ENCODE measurements at places on chromosomes 7 and 10. TPM values are rescaled to one million over a fixed set of nuclear protein-coding genes. Genes with fewer than 3 reads are reported as not detected.

Gene CTNNA3
- total RNA-seq = 15.5 TPM

Gene HGF
- total RNA-seq = 10.2 TPM

Gene WIPF3
- total RNA-seq = 3.4 TPM

Gene MEOX2
- 53.2 TPM for total RNA-seq

Gene VSTM4
- 56.1 TPM for total RNA-seq

Gene CYP3A4
- total RNA-seq = not detected

Gene WNT8B
- total RNA-seq = not detected

Gene BAZ1B
- 59.1 TPM for total RNA-seq

GRCh38 chr7:68504716-68505115 lies 1093.6 kb upstream of the AUTS2 start:
- peak; percentile 33 for DNase-seq

GRCh38 chr7:47202146-47202783 lies 379.6 kb downstream of the TNS3 start:
- no peak for DNase-seq

DNA sequence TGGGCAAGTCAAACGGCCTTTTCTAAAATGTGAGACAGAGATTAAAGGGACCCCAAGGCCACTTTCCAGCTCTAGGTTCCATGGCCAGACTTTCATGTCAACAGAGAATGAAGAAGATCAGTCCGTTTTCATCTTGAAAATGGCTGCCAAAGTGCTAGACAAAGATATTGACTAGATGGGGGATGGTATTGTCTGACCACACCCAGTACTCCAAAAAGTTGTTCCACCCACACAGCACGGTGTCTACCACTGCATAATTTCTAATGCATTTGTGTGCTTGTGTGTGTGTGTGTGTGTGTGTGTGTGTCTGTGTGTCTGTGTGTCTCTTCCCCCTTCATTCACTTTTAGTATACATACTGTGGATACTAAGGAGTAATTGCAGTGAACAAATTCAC lies 1.3 kb downstream of the COL1A2 start:
- DNase-seq = peak; percentile 88

DNA sequence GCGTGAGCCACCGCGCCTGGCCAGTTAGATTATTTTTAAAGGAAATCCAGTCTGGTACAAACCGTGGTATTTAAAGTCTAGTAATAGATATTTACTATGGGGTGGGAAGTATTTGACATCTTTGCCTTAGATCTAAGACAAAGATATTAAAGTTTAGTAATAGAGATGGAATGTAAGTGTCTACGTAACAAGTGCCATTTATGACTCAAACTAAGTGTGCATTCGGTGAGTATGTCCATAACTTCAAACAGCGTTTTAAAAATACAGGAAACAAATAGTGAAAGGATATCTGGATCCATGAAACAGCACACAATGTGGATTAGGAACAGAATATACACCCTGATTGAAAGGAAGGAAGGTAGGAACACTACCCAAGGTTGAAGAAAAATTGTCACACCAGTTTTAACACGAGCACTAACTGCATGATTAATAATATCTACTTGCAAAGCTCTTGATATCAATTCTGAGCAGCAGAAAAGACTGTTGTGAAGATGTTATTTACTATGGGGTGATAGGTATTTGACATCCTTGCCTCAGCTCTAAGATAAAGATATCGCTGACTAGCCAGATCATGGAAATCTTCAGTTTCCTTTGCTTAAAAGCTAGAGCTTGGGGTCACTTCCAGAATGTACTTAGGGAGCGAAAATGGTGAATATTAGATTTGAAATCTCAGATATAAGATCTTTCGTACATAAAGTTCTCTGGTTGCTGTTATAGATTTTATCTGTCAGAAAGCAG lies 48.7 kb downstream of the EPC1 start:
- DNase-seq = no peak

DNA sequence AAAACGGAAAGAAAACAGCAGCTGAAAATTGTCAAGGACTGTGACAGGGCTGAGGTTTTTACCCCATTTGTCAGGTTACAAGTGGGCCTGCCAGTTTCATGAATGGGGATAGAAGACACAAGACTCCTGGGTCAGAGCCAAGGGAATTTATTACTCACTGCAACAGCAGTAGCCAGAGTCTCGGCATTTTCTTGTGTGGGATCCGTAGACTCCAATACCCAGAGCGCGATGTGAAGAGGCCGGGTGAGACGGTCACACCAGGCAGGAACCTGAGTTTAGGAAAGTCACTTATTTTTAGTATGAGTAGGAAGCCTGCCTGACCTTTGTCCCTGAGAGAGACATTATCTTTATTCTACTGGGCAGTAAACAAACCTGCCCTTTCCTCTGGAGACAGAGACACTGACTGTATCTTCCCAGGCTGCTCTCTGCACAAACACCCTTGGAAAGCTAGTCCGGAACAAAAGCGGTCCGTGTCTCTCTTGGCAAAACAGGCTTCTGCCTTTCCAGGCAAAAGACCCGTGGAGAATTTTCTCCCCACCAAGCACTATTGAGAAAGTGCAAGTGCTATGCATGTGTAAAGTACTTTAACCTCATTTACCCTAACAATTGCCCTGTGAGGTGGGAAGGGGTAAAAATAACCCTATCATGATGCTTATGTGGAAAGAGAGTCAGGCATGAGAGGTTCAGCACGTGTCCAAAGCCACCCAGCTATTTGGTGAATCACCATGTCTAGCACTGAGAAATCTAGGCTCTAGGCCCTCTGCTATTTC lies 58.4 kb downstream of the JCAD start:
- peak; percentile 79 for DNase-seq

- no peak for DNase-seq
These were observed 13.3 kb downstream of the DHTKD1 start for GRCh38 chr10:12081879-12082557.

GRCh38 chr7:98655611-98656010 lies 38.5 kb downstream of the NPTX2 start:
- DNase-seq = no peak

DNA sequence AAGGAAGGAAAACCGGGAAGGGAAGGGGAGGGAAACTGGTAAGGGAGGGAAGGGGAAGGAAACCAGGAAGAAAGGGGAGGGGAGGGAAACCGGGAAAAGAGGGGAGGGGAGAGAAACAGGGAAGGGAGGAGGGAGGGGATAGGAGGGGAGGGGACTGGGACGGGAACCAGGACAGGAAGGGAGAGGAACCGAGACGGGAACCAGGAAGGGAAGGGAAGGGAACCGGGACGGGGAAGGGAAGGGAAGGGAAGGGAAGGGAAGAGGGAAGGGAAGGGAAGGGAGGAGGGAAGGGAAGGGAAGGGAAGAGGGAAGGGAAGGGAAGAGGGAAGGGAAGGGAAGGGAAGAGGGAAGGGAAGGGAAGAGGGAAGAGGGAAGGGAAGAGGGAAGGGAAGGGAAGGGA lies 13.6 kb downstream of the C10orf67 start:
- no peak for DNase-seq

GRCh38 chr10:50234486-50234885 lies 16.8 kb downstream of the ASAH2 start:
- DNase-seq = no peak

GRCh38 chr7:9498303-9498702 lies 1064.9 kb downstream of the NXPH1 start:
- no peak for DNase-seq

DNA sequence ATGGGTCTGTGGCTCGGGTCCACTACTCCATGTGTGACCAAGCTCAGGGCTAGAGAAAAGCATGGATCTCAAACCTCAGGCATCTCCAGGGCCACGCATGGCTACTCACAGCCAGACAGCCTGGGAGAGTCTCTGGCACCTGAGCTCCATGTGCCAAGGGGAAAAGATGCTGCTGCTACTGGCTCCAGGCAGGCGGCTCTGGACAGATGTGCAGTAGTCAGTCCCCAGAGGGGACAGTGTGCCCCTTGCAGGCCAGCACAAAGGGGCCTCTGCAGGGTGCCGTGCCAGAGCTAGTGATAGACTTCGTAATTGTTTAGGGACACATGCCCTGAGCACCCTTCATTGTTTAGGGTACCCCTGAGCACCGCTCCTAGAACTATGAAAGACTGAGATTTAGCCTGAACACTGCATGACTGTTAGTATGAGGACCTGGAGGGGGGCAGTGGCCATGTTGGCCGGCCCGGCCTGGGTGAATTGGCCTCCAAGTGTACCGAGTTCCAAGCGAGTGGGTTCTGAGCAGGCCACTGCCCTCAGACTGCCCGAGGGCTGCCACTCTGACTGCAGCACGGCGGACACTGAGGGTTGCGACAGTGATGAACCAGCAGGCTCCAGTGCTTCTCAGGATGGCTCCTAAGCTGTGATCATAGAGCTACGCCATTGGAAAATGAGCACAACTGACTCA lies 80.7 kb downstream of the TCERG1L start:
- no peak for DNase-seq

DNA sequence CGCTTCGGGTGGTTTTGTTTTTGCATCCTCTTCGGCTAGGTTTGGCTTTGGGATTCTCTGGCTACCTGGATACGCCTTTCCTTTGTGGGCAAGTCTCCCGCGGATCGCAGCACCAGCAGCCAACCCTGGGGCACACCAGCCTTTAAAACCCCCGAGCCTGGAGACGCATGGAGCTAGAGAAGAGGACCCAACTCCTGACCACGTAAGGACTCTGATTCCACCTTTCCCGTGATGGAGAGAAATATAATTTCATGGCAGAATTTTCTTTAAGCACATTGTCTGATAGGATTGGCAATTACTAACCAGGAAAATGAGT lies 535.4 kb upstream of the GALNT17 start:
- no peak for DNase-seq

Measured in tongue (tissue), 3 donors.